T-cell (primary cell): ENCODE measurements at places on chromosomes 11 and 22. TPM values are rescaled to one million over a fixed set of nuclear protein-coding genes. Genes with fewer than 3 reads are reported as not detected.

MMP11 gene
- 1.6 TPM for total RNA-seq

PTGDR2 gene
- total RNA-seq, result 2.7 TPM

CCDC89 gene
- 0.53 TPM for total RNA-seq

OR5B3 gene
- not detected for total RNA-seq

SCUBE1 gene
- total RNA-seq, result not detected

OR4X1 gene
- not detected for total RNA-seq

TEAD1 gene
- total RNA-seq, result 0.20 TPM

RCOR2 gene
- 0.10 TPM for total RNA-seq

MYO7A gene
- total RNA-seq, result 0.66 TPM

OR52E8 gene
- not detected for total RNA-seq

ATF4 gene
- 371 TPM for total RNA-seq

DNA sequence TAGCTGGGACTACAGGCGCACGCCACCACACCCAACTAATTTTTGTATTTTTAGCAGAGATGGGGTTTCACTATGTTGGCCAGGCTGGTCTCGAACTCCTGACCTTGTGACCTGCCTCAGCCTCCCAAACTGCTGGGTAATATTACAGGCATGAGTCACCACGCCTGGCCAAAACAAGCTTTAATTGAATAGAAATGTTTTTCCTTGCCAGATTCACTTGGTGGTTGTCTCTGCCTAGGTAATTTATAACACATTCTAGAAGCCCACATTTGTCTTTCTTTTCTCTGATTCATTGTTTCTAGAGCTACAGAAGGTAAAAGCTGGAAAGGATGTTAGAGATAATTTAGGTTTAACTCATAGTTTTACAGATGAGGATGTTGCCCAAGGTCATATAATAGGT, 41.3 kb downstream of the CECR2 start:
- no peak overlapping the region for H3K27ac ChIP-seq
- no peak for DNase-seq
- H3K4me3 ChIP-seq, result no peak overlapping the region
- no peaks in the 10 kb centered on the region for H3K4me1 ChIP-seq

- H3K4me1 ChIP-seq, result no peaks in the 10 kb centered on the region
- H3K4me3 ChIP-seq, result no peak overlapping the region
- DNase-seq, result no peak
- H3K36me3 ChIP-seq, result no peaks in the 10 kb centered on the region
- H3K27ac ChIP-seq, result no peak overlapping the region
Measured at GRCh38 chr11:8387141-8387540, 123.5 kb upstream of the LMO1 start.

- H3K4me3 ChIP-seq, result no peak overlapping the region
- no peak for DNase-seq
- H3K27me3 ChIP-seq, result no peaks in the 10 kb centered on the region
- no peak overlapping the region for H3K27ac ChIP-seq
Measured at GRCh38 chr22:31821572-31821971, 67.8 kb downstream of the DEPDC5 start.

DNA sequence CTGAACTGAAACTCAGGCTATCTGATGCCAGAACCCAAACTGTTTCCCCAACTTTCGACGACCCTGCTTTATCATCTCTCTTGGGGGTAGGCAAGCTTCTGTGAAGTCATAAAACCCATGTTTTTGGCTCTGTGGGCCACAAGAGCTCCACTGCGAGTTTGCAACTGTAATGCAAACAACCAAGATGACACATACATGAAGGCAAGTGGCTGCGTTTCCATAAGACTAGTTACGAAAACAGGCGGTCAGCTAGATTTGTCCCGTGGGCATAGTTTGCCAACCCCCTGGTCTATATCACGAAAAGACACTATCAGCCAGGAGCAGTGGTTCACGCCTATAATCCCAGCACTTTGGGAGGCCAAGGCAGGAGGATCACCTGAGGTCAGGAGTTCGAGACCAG, 37.5 kb downstream of the TPST2 start:
- H3K27ac ChIP-seq, result no peak overlapping the region
- H3K36me3 ChIP-seq, result peaks cover 7% of the 10 kb centered on the region
- H3K4me3 ChIP-seq, result no peak overlapping the region
- no peaks in the 10 kb centered on the region for H3K4me1 ChIP-seq
- H3K27me3 ChIP-seq, result no peaks in the 10 kb centered on the region
- DNase-seq, result no peak

DNA sequence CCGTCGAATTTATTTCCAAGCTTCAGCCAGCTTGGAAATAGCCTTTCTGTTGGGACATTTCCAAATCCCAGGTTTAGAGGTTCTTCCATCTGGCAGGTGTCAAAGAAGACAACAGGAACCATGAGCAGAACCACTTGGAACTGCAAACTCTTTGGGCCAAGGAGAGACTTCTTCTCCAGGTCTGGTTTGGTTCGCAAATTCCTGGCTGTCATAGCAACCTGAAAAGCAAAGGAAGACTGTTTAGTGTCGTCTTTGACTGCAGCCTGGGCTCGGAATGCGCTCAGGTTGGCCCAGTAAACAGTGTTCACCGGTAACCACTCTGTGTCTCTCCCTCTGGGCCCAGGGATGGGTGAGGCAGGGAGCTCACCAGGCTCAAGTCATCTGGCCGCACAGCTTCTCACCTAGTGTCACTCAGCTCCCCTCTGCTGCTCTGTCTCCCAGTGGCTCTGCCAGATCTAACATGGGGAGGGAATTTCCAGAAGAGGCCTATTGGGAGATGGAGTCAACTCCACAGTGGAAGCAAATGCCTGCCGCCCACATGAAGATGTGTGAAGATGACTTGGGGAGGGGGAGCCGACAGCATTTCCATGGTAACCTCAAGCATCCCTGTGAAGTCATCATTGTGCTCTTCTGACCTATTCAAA, 11.9 kb upstream of the CLMP start:
- H3K36me3 ChIP-seq, result no peaks in the 10 kb centered on the region
- DNase-seq, result no peak
- H3K4me1 ChIP-seq, result no peaks in the 10 kb centered on the region
- no peaks in the 10 kb centered on the region for H3K27me3 ChIP-seq
- no peak overlapping the region for H3K27ac ChIP-seq

GRCh38 chr22:21736084-21736642, 569 bp upstream of the YPEL1 start:
- no peak overlapping the region for H3K27ac ChIP-seq
- no peaks in the 10 kb centered on the region for H3K36me3 ChIP-seq
- peak overlapping the region; percentile 4 for H3K4me3 ChIP-seq
- peaks cover 18% of the 10 kb centered on the region for H3K4me1 ChIP-seq
- H3K27me3 ChIP-seq, result no peaks in the 10 kb centered on the region

- H3K36me3 ChIP-seq, result no peaks in the 10 kb centered on the region
- H3K4me1 ChIP-seq, result no peaks in the 10 kb centered on the region
- no peak overlapping the region for H3K27ac ChIP-seq
Measured at GRCh38 chr11:28223577-28223976, 115.4 kb downstream of the METTL15 start.

- H3K36me3 ChIP-seq, result no peaks in the 10 kb centered on the region
- DNase-seq, result no peak
- peak overlapping the region; percentile 95 for H3K27ac ChIP-seq
Measured at GRCh38 chr11:108466405-108466804, 924 bp downstream of the C11orf65 start.

DNA sequence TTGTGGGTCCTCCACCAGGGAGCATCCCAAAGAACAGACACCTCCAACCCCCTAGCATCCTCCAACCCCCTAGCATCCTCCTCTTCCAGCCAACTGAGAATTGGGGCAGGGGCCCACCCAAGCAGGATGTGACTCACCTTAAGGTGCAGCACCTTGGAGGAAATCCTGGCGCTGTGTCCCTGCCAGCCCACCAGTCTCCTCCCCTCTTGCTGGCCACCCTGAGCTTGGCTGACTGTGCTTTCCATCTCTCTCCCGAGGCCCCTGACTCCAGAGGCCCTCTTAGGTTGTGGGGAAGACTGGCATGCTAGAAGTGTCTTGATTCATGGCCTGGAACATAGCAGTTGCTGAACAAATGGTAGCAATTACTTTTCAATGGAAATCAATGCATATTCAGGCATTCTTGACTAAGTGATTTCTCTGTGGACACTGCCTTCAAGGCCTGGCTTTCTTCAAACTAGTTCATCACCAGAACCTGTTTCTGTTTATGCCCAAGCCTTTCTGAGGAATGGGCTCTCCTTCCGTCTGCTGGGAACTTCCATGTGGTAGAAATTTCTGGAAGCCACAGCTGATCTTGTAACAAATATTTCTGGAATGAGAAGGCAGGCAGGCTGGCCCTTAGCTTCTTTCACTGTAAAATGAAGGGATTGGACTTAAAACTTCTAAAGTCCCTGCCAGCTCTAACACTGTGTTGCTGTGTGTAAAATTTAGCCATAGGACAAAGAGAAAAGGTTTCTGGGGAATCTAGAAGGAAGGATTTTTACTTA, 60.5 kb downstream of the CEP164 start:
- no peaks in the 10 kb centered on the region for H3K4me1 ChIP-seq
- no peak overlapping the region for H3K27ac ChIP-seq
- H3K36me3 ChIP-seq, result peaks cover 62% of the 10 kb centered on the region
- H3K4me3 ChIP-seq, result no peak overlapping the region
- no peaks in the 10 kb centered on the region for H3K27me3 ChIP-seq

- H3K27me3 ChIP-seq, result no peaks in the 10 kb centered on the region
- no peak overlapping the region for H3K4me3 ChIP-seq
- DNase-seq, result no peak
- H3K4me1 ChIP-seq, result no peaks in the 10 kb centered on the region
- H3K36me3 ChIP-seq, result no peaks in the 10 kb centered on the region
- no peak overlapping the region for H3K27ac ChIP-seq
Measured at GRCh38 chr11:8127447-8127846, 41.4 kb downstream of the RIC3 start.

GRCh38 chr11:113166280-113166679, 148.1 kb upstream of the TTC12 start:
- no peak overlapping the region for H3K4me3 ChIP-seq
- no peak overlapping the region for H3K27ac ChIP-seq
- H3K27me3 ChIP-seq, result no peaks in the 10 kb centered on the region
- no peaks in the 10 kb centered on the region for H3K36me3 ChIP-seq
- H3K4me1 ChIP-seq, result no peaks in the 10 kb centered on the region

- no peaks in the 10 kb centered on the region for H3K4me1 ChIP-seq
- no peaks in the 10 kb centered on the region for H3K36me3 ChIP-seq
- no peak for DNase-seq
- no peak overlapping the region for H3K27ac ChIP-seq
- H3K27me3 ChIP-seq, result peaks cover 4% of the 10 kb centered on the region
Measured at GRCh38 chr11:32081129-32081641, 9.7 kb upstream of the RCN1 start.

DNA sequence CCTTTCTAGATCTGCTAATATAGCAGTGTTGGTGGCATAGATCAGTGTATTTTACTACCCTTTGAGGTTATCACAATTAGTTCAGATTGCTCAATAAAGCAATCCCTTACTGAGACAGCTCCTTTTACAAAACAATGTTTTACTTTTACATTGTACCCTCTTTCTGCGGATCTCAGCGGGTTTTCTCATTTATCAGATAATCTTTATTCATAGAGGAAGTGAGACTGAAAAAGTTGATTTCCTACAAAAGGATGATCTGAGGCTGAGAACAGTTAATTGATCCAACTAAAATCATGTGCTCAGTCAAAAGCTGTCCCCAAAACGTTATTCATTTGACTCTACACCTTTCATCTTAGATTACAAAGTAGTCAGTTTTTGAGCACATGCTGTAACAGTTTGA, 2319.9 kb downstream of the LRRC4C start:
- no peak for DNase-seq
- no peaks in the 10 kb centered on the region for H3K36me3 ChIP-seq
- no peaks in the 10 kb centered on the region for H3K27me3 ChIP-seq

DNA sequence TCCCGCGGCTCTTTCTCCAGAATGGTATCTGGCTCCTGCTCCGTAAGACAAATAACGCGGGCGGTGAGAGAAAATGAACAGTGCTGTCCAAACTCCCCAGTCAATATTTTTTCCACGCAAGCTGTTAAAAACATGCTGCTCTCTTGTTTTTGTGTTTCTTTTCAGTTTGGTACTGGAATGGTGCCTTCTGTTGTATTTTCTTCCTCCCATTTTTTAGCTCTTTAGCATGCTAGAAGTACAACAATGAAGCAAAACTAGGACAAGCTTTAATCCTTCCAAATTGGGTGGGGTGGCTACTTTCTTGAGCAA, 599 bp upstream of the PPP2R1B start:
- peak overlapping the region; percentile 65 for H3K27ac ChIP-seq
- H3K4me1 ChIP-seq, result peaks cover 15% of the 10 kb centered on the region
- DNase-seq, result no peak
- no peaks in the 10 kb centered on the region for H3K27me3 ChIP-seq
- no peaks in the 10 kb centered on the region for H3K36me3 ChIP-seq
- H3K4me3 ChIP-seq, result peak overlapping the region; percentile 94

- H3K27me3 ChIP-seq, result no peaks in the 10 kb centered on the region
- no peak overlapping the region for H3K4me3 ChIP-seq
- no peak overlapping the region for H3K27ac ChIP-seq
- DNase-seq, result no peak
- H3K36me3 ChIP-seq, result no peaks in the 10 kb centered on the region
Measured at GRCh38 chr11:10268746-10269488, 25.1 kb downstream of the SBF2 start.

DNA sequence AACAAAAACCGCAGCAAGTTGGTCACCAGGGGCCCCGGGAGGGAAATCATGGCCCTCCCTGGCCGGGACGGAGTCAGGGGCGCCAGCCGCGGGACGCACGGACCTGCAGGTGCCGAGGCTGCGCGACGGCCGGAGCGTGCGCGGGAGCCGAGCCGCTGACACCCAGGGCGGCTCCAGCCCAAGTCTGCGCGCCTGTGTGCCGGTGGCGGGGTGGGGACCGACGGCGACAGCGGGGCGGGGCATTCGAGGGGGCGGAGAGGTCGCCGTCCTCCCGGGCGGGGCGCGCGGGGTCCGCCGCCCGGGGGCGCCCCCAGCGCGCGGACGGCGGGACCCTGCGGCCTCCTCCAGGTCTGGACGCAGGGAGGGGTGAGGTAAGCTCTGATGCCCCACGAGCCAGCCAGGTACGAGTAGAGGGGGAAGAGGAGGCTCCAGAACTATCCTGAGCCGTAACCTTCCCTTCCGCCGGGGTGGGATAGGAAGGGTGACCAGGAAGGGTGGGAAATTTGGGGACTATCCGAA, at the start of gene ESAM:
Gene ESAM (minus strand): TSS at position 186 of the 519 bp plus-strand sequence. CDS start 136 bp downstream, at position 50.
- peak within 1 kb of the TSS; percentile 64 for H3K4me3 ChIP-seq
- H3K36me3 ChIP-seq, result peaks cover 4% of the 10 kb centered on the region
- peaks cover 56% of the 10 kb centered on the region for H3K27me3 ChIP-seq
- peak; percentile 58 for DNase-seq
- no peak within 1 kb of the TSS for H3K27ac ChIP-seq

DNA sequence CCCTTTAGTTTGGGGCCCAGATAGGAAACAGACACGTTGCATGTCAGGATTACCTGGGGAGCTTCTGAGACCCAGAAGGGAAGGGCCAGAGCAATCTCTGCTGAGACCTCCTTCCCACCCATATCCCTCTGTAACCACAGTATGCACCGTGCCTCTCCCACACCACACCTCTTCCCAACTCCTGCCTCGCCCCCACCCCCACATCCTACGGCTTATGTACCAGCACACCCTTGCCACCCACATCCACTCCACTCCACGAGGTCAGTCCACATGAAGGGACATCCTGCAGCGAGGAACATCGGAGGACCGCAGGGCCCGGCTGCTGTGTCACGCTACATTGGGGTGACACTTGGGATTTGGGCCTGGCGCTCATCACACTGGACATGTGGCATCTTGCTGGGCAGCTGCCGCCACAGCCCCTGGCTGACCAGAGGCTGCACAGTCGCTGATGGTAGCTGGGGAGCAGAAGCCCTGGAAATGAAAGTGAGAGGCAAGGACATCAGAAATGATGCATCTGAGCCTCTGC, 118.3 kb upstream of the LMO1 start:
- no peaks in the 10 kb centered on the region for H3K27me3 ChIP-seq
- H3K4me1 ChIP-seq, result no peaks in the 10 kb centered on the region
- H3K36me3 ChIP-seq, result no peaks in the 10 kb centered on the region
- DNase-seq, result no peak
